ENCODE measurements at places on chromosomes 13 and 19.

DNA sequence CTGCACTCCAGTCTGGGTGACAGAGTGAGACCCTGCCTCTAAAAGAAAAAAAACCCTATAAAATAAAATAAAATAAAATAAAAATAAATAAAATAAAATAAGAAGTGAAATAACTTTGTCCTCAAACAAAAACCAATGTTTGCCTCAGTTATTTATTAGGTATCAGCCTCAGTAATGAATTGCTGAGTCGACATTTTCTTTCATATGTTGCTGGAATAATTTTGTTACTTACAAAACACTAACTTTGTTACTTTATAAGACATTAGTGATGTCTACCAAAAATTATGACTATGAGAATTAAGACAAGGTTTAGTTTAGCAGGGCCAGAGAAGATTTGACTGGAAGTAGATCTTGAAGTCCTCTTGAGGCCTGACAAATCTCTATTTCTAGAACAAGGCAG is 2074.5 kb upstream of the PCDH20 start:
- H3K4me3 ChIP-seq = no peak overlapping the region
- no peaks in the 10 kb centered on the region for H3K4me1 ChIP-seq
- no peaks in the 10 kb centered on the region for H3K27me3 ChIP-seq
- no peaks in the 10 kb centered on the region for H3K36me3 ChIP-seq

- H3K27ac ChIP-seq = no peak overlapping the region
- H3K4me3 ChIP-seq = no peak overlapping the region
- H3K27me3 ChIP-seq = no peaks in the 10 kb centered on the region
- H3K4me1 ChIP-seq = no peaks in the 10 kb centered on the region
- DNase-seq = no peak
Observed at GRCh38 chr13:97109256-97109655, 112.9 kb upstream of the MBNL2 start.

DNA sequence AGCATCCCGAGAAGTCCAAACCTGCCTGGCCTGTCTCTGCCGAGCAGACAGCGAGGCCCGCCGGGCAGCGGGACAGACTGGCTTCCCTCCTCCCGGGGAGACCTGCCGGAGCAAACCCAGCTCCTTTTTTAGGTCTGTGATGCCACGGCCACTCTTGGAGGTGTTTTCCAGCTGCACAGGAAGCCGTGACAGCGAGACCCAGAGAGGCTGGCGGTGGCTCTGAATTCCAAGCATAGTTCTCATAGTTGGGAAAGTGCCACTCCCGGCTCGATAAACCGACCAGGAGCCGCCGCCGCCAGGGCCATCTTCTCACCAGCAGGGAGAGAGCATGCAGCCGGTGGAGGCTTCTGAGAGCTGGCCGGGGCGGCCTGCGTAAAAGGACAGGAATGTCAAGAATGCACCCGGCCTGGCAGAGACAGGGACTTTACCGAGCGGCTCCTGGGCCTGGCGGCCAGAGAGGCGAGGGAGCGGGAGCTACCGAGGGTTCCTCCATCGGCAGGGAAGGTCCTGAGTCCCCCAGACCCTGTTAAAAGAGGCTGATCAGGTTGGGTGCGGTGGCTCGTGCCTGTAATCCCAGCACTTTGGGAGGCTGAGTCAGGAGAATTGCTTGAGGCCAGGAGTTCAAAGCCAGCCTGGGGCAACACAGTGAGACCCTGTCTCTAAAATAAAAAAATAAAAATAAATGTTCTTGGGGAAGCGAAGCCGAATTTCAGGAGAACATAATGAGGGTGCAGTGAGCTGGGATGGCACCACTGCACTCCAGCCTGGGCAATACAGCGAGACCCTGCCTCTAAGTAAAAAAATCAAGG is 64.9 kb downstream of the GADD45B start:
- DNase-seq = peak; percentile 84
- no peaks in the 10 kb centered on the region for H3K27me3 ChIP-seq
- peak overlapping the region; percentile 28 for H3K27ac ChIP-seq
- no peaks in the 10 kb centered on the region for H3K36me3 ChIP-seq

DNA sequence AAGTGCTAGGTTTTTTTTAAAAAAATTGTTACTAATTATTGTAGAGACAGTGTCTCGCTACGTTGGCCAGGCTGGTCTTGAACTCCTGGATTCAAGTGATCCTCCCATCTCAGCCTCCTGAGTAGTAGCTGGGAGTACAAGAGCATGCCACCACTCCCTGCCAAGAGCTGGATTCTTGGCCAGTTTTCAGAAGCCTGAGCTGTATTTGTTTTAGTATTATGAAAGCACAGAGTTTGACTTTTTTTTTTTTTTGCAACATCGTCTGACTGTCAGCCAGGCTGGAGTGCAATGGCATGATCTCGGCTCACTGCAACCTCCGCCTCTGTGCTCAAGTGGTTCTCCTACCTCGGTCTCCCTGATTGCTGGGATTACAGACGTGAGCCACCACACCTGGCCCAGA is 7.0 kb downstream of the ARMC6 start:
- H3K4me1 ChIP-seq = no peaks in the 10 kb centered on the region
- no peaks in the 10 kb centered on the region for H3K27me3 ChIP-seq
- H3K36me3 ChIP-seq = peaks cover 21% of the 10 kb centered on the region
- no peak for DNase-seq

- no peak overlapping the region for H3K27ac ChIP-seq
- H3K4me3 ChIP-seq = no peak overlapping the region
- no peaks in the 10 kb centered on the region for H3K4me1 ChIP-seq
Observed at GRCh38 chr19:13869281-13869680, 7.7 kb upstream of the NANOS3 start.

GRCh38 chr13:52650731-52651130 is 1.9 kb upstream of the SUGT1 start:
- peaks cover 2% of the 10 kb centered on the region for H3K36me3 ChIP-seq
- no peaks in the 10 kb centered on the region for H3K27me3 ChIP-seq
- H3K4me1 ChIP-seq = peaks cover 3% of the 10 kb centered on the region
- DNase-seq = no peak
- H3K4me3 ChIP-seq = no peak overlapping the region

GRCh38 chr19:13764821-13765394 is 586 bp downstream of the MRI1 start:
- no peaks in the 10 kb centered on the region for H3K27me3 ChIP-seq
- peak overlapping the region; percentile 58 for H3K4me3 ChIP-seq
- DNase-seq = no peak
- H3K4me1 ChIP-seq = peaks cover 2% of the 10 kb centered on the region
- no peak overlapping the region for H3K27ac ChIP-seq

- DNase-seq = no peak
- H3K27ac ChIP-seq = no peak overlapping the region
- H3K27me3 ChIP-seq = no peaks in the 10 kb centered on the region
- no peaks in the 10 kb centered on the region for H3K36me3 ChIP-seq
Observed at GRCh38 chr13:72141855-72142519, 275.0 kb upstream of the DACH1 start.

- no peaks in the 10 kb centered on the region for H3K4me1 ChIP-seq
- H3K27ac ChIP-seq = no peak overlapping the region
- DNase-seq = no peak
- no peaks in the 10 kb centered on the region for H3K27me3 ChIP-seq
- no peaks in the 10 kb centered on the region for H3K36me3 ChIP-seq
Observed at GRCh38 chr19:34507414-34508067, 26.0 kb downstream of the WTIP start.

GRCh38 chr19:17967257-17968051 is 547 bp downstream of the KCNN1 start:
- H3K4me3 ChIP-seq = peak overlapping the region; percentile 48
- peaks cover 5% of the 10 kb centered on the region for H3K4me1 ChIP-seq
- H3K27ac ChIP-seq = no peak overlapping the region
- no peaks in the 10 kb centered on the region for H3K27me3 ChIP-seq

DNA sequence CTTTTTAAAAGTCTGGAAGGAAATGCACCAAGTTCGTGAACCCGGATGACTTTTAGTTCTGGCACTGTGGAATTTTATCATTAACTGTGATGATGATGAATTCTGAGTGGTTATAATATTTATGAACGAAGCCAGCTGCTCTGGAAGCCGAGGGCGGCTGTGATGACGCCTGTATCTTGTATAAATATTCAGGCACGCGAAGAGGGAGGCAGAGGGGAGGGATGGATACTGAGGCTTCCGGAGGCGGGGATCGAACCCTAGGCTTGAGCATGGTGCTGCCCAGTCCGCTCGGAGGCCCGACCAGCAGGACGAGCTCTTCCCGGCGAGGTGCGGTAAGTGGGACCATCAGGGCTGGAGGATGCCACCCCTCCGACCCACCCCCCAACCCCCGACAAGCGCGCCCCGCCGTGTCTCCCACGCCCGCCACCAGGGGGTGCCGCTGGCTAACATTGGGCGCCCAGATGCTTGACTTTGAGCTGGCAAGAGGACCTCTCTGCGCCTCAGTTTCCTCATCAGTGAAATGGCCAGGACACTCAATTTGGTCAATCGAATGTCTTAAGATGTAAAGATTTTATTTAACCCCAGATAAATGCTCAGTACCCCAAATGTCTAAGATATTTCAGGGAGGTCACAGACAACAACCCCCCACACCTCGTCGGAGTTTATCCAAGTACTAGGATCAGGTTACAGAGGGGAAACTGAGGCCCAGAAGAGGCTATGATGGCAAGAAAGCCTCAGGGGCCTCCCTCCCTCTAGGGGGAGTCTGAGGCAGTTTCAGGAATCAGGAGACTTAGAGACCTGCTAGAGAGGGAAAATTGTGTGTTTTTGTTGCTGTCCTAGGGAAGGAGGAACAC is 4.5 kb upstream of the RAB3A start:
- H3K36me3 ChIP-seq = no peaks in the 10 kb centered on the region
- no peak for DNase-seq

- DNase-seq = no peak
- no peaks in the 10 kb centered on the region for H3K4me1 ChIP-seq
- no peaks in the 10 kb centered on the region for H3K27me3 ChIP-seq
- H3K36me3 ChIP-seq = no peaks in the 10 kb centered on the region
- no peak overlapping the region for H3K4me3 ChIP-seq
- H3K27ac ChIP-seq = no peak overlapping the region
Observed at GRCh38 chr13:79534596-79534995, 53.6 kb downstream of the NDFIP2 start.

- no peaks in the 10 kb centered on the region for H3K27me3 ChIP-seq
- H3K4me3 ChIP-seq = no peak overlapping the region
- H3K4me1 ChIP-seq = peaks cover 2% of the 10 kb centered on the region
- no peak for DNase-seq
- peaks cover 6% of the 10 kb centered on the region for H3K36me3 ChIP-seq
Observed at GRCh38 chr19:47762615-47763308, 15.7 kb upstream of the SELENOW start.

DNA sequence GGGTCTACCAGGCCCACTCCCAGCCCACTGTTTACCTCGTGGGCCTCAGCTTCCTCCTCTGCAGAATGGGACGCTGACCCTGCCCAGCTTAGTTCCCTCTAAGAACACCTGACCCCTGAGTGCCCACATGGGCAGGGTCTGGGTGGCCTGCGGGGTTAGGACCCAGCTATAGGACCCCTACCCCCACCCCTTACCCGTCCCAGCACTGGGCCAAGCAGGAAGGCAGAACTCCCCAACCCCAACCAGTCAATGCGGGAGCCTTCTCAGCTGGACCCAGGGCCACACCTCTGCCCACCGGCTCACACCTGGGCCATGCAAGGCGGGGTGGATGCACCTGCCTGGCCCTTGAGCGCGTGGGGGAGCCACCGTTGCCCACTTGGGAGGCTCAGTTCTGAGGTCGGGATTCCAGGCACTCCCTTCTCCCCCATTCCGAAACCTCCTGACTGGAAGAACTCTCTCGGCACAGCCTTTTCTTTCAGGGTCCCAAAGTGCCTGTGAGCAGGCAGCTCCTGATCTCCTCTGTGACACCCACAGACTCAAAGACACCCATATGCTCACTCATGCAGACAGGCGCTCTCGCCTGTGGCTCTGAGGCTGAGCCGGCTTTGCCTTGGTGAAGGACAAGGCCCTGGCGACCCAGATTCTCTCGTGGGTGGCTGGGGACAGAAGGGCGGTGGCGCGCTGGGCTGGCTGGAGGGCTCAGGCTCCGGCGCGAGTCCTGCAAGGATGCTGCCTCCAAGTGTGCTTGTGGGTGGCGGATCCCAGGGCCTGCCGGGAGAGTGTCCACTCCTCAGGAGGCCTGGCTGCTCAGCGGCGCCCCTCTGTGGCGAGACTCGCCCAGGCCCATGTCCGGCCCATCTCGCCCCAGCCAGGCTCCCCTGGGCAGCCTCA is 27.9 kb upstream of the PARP4 start:
- DNase-seq = no peak
- no peak overlapping the region for H3K27ac ChIP-seq
- 0 out of 2 replicates have a peak, but pooled peaks cover 2% of the 10 kb centered on the region for H3K4me1 ChIP-seq
- H3K36me3 ChIP-seq = no peaks in the 10 kb centered on the region
- no peaks in the 10 kb centered on the region for H3K27me3 ChIP-seq

DNA sequence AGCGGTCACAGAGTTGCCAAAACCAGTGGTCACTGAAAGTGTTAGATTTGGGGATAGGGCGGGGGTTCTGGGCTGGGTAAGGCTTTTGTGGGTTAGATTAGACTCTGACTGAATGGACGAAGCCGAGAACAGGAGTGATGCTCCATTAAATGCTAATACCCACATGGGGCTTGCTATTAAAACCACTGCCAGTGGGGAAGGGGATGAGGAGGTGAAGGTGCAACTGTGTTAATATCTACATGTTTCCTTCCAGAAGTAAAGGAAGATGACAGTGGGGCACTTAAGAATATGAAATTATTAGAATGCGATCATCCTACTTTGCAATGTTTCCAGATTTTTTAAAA is 573 bp upstream of the ZNF614 start:
- H3K27me3 ChIP-seq = no peaks in the 10 kb centered on the region
- H3K4me3 ChIP-seq = peak overlapping the region; percentile 77
- H3K4me1 ChIP-seq = no peaks in the 10 kb centered on the region

- no peak for DNase-seq
- peaks cover 10% of the 10 kb centered on the region for H3K4me1 ChIP-seq
- peak overlapping the region; percentile 46 for H3K4me3 ChIP-seq
- H3K27me3 ChIP-seq = peaks cover 14% of the 10 kb centered on the region
- no peaks in the 10 kb centered on the region for H3K36me3 ChIP-seq
Observed at GRCh38 chr19:55369653-55370304, 484 bp downstream of the IL11 start.

GRCh38 chr13:33634546-33634982 is 183.4 kb upstream of the RFC3 start:
- H3K4me3 ChIP-seq = no peak overlapping the region
- no peaks in the 10 kb centered on the region for H3K27me3 ChIP-seq
- no peak for DNase-seq
- H3K36me3 ChIP-seq = no peaks in the 10 kb centered on the region
- no peak overlapping the region for H3K27ac ChIP-seq

GRCh38 chr19:45023048-45023447 is 15.8 kb upstream of the CLASRP start:
- H3K4me1 ChIP-seq = no peaks in the 10 kb centered on the region
- no peak overlapping the region for H3K4me3 ChIP-seq
- no peaks in the 10 kb centered on the region for H3K36me3 ChIP-seq
- H3K27ac ChIP-seq = no peak overlapping the region

- no peak overlapping the region for H3K27ac ChIP-seq
- H3K36me3 ChIP-seq = no peaks in the 10 kb centered on the region
- DNase-seq = no peak
- no peaks in the 10 kb centered on the region for H3K4me1 ChIP-seq
- no peak overlapping the region for H3K4me3 ChIP-seq
Observed at GRCh38 chr19:31226151-31226935, 122.9 kb downstream of the TSHZ3 start.

- no peak overlapping the region for H3K4me3 ChIP-seq
- no peak for DNase-seq
- peaks cover 29% of the 10 kb centered on the region for H3K36me3 ChIP-seq
- no peaks in the 10 kb centered on the region for H3K4me1 ChIP-seq
Observed at GRCh38 chr19:5914358-5914774, 312 bp downstream of the CAPS start.

- DNase-seq = no peak
- no peaks in the 10 kb centered on the region for H3K36me3 ChIP-seq
- no peak overlapping the region for H3K4me3 ChIP-seq
- no peaks in the 10 kb centered on the region for H3K27me3 ChIP-seq
- no peak overlapping the region for H3K27ac ChIP-seq
- H3K4me1 ChIP-seq = peaks cover 3% of the 10 kb centered on the region
Observed at GRCh38 chr13:50451609-50452008, 391.9 kb downstream of the DLEU7 start.

Data from iPS DF 6.9 (cell line).